ENCODE measurements at places on chromosomes 5 and 9.

- DNase-seq, result no peak
Observed at GRCh38 chr5:62900976-62901375, 322.4 kb downstream of the LRRC70 start.

GRCh38 chr9:36823466-36823865 is 210.6 kb downstream of the PAX5 start:
- DNase-seq, result no peak

DNA sequence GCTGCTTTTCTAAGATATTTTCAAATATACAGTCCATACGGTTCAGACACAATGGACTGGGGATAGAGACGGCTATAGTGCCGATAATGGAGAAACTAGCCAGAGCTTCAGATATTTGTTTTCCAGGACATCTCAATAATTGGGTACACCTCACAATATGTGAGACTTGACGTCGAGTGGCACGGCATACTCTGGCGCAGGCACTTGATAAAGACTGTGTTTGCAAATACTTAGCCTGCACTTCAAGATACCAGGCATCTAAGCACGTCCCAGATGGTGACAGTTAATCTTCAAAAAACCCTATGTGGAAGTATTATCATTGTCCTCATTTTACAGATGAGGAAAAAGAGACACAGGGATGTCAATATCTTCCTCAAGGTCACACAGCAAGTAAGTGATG is 48.5 kb downstream of the SEMA5A start:
- no peak for DNase-seq

DNA sequence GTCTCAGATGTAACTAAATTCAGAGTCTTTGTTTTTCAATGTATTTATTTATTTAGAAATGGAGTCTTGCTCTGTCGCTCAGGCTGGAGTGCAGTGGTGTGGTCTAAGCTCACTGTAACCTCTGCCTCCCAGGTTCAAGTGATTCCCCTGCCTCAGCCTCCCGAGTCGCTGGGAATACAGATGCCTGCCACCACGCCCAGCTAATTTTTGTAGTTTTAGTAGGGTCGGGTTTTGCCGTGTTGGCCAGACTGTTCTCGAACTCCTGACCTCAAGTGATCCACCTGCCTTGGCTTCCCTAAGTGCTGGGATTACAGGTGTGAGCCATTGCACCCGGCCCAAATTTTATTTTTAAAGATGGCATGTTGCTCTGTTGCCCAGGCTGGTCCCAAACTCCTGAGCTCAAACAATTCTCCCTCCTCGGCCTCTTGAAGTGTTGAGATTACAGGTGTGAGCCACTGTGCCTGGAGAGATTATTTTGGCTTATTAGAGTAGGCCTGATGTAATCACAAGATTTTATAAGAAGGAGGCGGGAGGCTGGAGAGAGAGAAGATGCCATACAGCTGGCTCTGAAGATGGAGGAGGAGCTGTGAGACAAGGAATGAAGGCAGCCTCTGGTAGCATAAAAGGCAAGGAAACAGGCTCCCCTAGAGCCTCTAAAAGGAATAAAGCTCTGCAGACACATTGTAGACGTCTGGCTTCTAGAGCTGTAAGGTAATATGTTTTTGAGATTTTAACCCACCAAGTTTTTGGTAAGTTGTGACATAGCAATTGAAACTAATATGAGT is 12.9 kb upstream of the KLF9 start:
- DNase-seq, result no peak

- no peak for DNase-seq
Observed at GRCh38 chr5:34620185-34620584, 35.9 kb upstream of the RAI14 start.

DNA sequence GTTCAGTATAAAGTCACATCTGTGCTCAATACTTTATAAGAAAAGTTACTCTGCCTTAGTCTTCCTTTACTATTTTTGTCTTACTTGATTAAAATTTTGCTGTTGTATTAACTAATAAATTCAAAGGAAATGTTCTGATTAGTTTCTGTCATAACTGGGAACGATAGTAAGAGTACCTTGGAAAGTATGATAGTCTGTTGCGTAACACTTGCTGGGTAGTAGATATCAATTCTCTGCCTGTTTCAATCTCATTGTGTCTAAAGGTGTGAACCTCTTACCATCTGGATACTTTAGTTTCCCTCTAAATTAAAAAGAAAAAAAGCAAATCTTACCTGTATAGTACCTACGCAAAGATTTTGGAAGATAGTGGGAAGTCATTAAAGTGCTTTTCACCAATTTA is 48.5 kb downstream of the COMMD10 start:
- no peak for DNase-seq

- DNase-seq, result no peak
Observed at GRCh38 chr9:111037356-111037707, 938 bp downstream of the LPAR1 start.

DNA sequence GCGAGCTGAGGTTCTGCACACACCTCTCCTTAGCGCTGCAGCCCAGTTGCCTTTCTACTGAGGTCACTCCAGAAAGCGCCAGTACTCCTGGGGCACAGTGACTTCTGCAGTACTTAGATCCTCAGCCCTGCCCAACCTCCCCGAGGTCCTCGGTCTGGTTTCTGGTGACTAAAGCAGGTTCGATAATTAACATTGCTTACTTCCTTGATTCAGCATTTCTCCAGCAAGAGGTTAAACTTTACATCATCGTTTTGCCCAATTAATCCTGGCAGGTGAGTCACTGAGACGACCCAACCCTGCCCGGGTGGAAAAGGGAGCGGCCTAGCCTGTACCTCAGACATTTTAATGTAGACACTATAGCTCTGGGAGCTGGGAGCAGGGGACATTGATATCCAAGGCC is 77.6 kb downstream of the PLAC8L1 start:
- DNase-seq, result no peak

- DNase-seq, result no peak
Observed at GRCh38 chr9:89342213-89342612, 23.9 kb downstream of the SECISBP2 start.

- no peak for DNase-seq
Observed at GRCh38 chr9:14136047-14136635, 177.8 kb downstream of the NFIB start.
